CD4-positive, alpha-beta memory T cell (primary cell): ENCODE measurements at places on chromosomes 5 and 9.

DNA sequence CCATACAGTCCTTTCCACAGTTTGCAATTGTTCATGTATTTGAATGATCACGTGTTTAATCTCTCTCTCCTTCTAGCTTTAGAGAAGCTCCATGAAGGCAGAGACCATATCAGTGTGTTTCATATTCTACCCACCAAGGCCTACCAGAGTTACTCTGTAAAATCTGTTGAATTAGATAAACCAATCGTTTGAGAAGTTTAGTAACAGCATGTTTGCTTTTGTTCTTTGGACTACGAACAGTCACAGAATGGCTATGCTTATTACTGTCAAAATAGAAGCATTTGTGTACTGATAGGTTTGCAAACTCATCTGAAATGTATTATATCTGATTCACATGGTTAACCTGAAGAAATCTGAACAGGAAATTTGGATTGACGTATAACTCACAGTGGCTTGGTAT is 93.8 kb downstream of the ITGA1 start:
- DNase-seq: no peak

DNA sequence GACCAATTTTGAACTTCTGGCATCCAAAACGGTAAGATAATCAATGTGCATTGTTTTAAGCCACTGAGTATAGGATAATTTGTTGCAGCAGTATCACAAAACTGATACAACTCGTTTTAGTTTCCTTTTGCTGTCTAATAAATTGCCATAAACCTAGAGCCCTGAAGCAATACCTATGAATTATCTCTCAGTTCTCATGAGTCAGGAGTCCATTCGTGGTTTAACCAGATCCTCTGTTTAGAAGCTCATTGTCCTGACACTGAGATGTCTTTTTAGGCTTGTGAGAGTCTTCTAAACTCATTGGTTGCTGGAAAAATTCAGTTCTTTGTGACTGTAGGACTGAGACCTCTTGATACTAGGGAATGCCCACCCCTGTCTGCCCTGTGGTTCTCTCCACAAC is 262.9 kb downstream of the SEMA5A start:
- DNase-seq: no peak

- DNase-seq: no peak
Observed at GRCh38 chr5:80036615-80037014, 1.5 kb downstream of the THBS4 start.

GRCh38 chr9:5552301-5552700 is 42.0 kb downstream of the PDCD1LG2 start:
- DNase-seq: no peak

DNA sequence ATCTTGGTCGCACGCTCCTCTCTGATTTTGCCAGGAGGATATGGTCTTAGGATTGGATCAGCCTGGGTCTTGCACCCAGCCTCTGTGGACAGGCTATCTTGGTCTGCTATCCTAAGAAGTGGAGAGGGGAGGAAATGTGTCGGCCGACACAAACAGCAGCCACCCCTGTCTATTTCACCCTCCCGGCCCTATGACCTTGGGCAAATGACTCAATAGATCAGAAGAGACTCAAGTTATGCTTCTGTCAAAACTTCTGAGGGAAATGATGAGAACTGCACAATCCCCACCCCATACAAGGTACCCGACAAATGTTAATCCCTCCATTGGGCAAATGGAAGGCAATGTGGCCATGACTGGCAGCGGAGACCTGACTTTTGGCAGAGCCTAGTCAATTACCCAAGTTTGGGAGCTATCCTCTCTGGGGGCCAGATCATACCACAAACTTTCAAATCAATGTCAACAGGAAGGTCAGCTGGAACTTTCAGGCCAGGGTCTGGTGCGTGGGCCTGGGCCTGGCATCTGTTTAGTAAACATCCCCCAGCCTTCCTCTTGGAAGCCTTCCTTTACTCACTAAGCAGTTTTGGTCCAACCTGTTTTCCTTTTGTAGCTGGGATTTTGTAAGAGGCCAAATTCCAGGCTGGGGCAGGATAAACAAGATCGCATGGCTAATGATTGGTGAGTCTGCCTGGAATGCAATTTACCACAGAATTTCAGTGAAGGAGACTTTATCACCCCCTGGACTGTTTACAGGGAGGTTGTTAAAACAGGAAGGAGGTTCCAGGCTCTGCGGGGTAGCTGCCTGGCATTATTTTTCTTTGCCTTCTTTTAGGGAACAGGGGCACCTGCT is 64.2 kb upstream of the CPEB4 start:
- DNase-seq: no peak

- no peak for DNase-seq
Observed at GRCh38 chr9:114015607-114016006, 62.5 kb downstream of the AMBP start.

DNA sequence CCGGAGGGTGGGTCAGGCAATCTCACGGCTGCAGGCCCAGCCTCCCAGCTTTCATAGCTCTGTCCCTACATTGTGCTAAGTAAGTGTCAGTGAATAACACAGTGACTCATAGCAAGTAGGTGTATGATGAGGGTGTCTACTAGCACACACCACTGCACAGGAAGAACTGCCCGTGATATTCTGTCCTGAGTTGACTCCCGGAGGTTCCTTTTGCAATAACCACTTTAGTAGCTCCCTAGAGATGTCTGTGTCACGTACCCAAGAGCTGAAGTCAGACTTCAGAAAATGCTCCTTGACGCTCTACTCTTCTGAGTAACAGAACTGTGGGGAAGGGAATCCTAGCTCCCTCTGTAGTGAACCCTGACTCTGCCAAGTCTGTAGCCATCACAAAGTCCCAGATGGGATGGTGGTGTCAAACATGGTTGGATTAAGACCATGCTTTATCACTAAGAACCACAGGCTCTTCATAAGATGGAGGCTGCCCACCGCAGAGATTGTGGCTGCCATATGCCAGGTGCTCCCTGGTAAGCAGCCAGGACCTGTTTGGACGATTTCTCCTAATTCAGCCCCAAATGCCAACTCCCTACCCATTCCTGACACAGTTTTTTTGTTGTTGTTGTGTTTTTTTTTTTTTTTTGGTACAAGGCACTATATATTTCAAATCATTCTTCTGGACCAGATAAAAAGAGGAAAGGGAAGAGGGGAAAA is 352.6 kb upstream of the PANK3 start:
- no peak for DNase-seq

DNA sequence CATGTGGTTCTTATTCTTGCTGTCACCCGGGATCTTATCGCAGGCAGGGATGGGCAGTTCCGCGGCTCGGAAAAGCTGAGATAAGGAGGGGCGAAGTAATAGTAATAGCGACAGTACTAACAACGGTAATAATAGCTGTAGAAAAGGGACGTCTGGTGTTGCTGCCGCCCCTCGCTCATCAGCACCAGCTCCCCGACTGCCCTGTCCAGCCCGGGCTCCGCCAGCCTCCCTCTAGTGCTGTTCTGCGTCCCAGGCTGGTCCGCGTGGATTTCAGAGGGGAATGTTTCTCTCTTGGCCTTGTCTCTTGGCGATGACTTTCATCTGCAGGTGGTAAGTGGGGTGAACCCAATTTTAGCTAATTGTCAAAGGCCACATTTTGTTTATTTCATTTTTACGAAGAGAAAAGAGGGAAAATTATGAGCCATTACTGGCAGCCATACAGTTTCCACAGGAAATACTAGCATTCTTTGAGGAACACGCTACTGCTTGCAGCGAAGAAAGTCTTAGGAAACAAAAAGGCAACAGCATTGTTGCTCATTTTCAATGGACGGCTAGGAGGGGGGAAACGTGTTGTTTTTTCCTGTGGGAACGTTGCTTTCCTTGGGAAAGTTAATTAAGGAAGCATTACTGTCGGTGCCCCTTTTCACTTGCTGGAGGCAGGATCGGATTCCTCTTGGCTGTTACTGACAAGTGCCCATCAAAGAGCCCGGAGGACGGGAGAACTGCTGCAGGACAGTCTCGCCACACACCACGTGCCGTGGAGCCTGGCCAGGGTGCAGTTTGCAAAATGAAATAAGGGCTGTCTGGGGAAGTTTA is 762 bp downstream of the SNCAIP start:
- no peak for DNase-seq

DNA sequence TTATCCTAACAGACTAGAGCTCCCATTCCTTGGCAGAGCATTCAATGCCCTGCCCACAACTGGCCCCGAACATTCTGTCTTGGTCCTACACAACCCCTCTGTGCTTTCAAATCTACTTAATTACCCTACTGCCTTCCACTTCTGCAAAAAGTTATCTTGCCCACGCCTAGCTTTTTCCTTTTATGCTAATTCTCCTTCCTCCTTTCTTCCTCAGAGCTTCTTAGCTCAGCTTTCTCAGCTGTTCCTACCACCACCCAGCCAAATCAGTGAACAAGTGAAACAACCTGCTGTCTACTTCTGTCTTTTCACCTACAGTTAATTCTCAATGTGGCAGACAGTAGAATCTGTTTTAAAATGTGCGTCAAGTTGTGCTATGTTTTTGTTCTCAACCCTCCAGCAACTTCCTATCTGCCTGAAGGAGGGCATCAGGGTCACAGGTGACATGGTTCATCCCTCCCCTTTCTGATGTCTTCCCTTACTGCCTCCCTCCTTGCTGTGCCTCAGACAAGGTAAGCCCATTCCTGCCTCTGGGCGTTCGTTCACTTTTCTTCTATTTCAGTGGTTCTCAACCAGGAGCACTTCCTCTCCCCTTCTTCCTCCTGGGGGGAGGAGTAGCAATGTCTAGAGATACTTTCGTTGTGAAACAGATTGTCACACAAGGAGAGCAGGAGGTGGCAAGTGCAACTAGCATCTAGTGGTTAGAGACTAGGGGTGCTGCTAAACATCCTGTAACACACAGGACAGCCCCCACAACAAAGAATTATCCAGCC is 1.3 kb upstream of the REEP5 start:
- DNase-seq: peak; percentile 53

- DNase-seq: no peak
Observed at GRCh38 chr9:89357331-89358197, 39.3 kb downstream of the SECISBP2 start.

- no peak for DNase-seq
Observed at GRCh38 chr9:35042081-35042604, 30.3 kb downstream of the VCP start.

DNA sequence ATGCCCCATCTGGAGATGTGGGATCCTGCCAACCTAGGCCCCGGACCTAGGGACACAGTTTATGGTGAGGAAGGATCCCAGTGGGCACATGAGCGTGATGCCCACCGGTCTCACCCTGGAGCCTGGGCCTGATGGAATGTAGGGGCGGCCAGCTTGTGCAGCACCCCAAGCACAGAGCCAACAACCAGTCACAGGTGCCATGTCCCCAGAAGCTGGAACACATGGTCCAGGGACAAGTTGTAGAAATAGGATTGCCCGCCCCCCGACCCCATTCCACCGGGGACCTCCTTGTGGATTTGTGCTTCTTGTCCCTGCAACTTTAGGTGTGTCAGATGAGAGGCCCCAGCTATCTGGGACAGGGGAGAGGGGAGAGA is 48.9 kb downstream of the C9orf50 start:
- no peak for DNase-seq
